ENCODE measurements at places on chromosomes 11 and 22. TPM values are rescaled to one million over a fixed set of nuclear protein-coding genes. Genes with fewer than 3 reads are reported as not detected.

- no peaks in the 10 kb centered on the region for H3K27me3 ChIP-seq
- H3K4me3 ChIP-seq = no peak overlapping the region
- no peaks in the 10 kb centered on the region for H3K36me3 ChIP-seq
- peaks cover 26% of the 10 kb centered on the region for H3K4me1 ChIP-seq
These were observed 6.6 kb downstream of the APOL4 start for GRCh38 chr22:36194971-36195370.

DNA sequence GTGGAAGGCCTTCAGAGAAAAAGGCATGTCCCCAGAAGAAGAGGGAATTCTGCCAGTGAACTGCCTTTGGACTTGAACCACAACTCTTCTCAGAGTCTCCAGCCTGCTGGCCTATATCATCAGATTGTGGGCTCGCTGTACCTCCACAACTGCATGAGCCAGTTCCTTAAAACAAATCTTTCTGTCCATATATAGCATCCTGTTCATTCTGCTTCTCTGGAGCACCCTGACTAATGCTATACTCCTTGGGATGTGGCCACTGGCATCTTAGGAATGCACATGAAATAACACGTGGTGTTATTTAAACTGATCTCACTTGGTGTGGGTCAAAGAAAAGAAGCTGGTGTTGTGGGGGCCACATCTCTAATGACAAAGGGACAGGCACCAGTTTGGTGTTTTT is 58.3 kb upstream of the VSTM5 start:
- DNase-seq = no peak
- no peak overlapping the region for H3K4me3 ChIP-seq
- H3K27ac ChIP-seq = no peak overlapping the region
- H3K27me3 ChIP-seq = no peaks in the 10 kb centered on the region

DNA sequence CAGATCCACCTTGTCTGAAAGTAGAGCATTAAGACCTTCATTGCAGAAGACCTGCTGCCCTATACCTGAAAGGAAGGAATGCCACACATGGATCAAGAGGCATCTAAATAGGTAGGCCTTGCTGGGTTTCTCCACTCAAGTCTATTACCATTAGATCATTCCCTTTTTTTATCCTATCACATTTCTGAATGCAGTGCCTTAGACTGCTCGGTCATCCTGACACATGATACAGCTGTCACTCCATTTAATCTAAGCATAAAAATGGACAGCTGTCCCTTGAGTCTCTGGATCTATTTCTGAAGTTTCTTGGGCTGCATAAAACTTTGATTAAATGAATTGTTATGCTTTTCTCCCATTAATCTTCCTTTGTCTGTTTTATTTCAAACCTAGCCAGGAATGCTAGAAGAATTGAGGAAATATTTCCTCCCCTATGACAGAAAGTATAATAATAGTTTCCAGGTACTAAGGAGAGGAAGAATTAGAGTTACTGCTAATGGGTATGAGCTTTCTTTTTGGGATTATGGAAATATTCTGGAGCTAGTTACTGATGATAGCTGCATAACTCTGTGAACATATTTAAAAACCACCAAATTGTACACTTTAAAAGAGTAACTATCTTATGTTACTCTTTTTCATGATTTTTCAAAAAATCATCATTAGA is 88.0 kb downstream of the DLG2 start:
- peaks cover 3% of the 10 kb centered on the region for H3K36me3 ChIP-seq
- H3K27me3 ChIP-seq = no peaks in the 10 kb centered on the region
- H3K4me3 ChIP-seq = no peak overlapping the region
- H3K4me1 ChIP-seq = no peaks in the 10 kb centered on the region
- no peak for DNase-seq
- no peak overlapping the region for H3K27ac ChIP-seq

DNA sequence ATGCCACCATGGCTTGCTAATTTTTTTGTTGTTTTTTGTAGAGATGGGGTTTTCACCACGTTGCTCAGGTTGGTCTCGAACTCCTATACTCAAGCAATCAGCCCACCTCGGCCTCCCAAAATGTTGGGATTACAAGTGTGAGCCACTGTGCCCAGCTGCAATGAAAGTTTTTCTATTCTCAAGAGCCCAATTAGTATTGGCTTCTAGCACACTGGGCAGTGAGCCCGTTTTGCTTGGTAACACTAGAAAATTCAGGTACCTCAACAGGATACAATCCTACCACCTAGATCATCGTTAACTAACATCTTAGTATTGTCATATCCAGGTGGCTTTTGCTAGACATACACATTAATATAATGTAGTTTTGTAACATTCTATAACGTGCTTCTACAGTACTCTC is 19.0 kb downstream of the SEC14L3 start:
- H3K27ac ChIP-seq = no peak overlapping the region
- no peaks in the 10 kb centered on the region for H3K4me1 ChIP-seq
- no peak overlapping the region for H3K4me3 ChIP-seq
- no peaks in the 10 kb centered on the region for H3K27me3 ChIP-seq

DNA sequence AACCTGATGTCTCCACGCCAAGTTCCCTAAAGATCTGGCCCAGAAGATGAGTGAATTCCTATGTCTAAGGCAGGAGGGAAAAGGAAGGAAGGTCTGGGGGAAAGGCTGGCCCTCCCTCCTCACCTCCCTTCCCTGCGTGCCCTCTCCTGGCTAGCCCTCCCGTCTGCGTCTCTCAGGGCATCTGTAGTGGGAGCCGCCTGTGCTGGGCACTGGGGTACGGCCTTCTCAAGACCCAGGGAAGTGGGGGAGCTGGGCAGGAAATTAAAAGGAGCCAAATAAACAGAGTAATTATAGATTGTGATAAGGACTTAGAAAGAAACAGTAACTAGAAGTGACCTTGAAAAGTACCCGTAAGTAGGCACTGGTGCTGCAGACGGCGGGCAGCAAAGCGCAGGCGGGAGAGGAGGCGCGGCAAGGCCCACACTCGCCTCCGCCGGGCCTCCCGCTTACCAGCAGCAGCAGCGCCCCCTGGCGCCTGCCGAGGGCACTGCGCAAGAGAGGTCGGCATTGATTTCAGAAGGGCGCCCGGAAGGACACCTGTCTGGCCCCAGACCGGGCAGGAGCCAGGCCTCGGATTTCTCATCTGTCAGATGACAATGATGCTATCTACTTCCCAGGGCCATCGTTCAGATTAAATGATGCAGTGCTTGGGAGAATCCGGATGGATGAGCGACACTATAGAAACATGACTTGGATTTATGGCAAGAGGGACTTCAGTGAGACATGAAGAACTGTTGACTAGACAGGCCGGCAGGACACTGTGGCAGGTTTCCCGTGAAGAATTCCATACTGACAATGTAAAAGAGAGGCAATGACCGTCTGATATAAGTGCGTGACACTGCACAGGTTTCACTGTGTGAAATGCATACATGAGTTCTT is 7.3 kb downstream of the KCNJ1 start:
- H3K27ac ChIP-seq = no peak overlapping the region
- H3K4me1 ChIP-seq = peaks cover 10% of the 10 kb centered on the region
- H3K4me3 ChIP-seq = no peak overlapping the region
- no peaks in the 10 kb centered on the region for H3K27me3 ChIP-seq
- peak; percentile 80 for DNase-seq

DNA sequence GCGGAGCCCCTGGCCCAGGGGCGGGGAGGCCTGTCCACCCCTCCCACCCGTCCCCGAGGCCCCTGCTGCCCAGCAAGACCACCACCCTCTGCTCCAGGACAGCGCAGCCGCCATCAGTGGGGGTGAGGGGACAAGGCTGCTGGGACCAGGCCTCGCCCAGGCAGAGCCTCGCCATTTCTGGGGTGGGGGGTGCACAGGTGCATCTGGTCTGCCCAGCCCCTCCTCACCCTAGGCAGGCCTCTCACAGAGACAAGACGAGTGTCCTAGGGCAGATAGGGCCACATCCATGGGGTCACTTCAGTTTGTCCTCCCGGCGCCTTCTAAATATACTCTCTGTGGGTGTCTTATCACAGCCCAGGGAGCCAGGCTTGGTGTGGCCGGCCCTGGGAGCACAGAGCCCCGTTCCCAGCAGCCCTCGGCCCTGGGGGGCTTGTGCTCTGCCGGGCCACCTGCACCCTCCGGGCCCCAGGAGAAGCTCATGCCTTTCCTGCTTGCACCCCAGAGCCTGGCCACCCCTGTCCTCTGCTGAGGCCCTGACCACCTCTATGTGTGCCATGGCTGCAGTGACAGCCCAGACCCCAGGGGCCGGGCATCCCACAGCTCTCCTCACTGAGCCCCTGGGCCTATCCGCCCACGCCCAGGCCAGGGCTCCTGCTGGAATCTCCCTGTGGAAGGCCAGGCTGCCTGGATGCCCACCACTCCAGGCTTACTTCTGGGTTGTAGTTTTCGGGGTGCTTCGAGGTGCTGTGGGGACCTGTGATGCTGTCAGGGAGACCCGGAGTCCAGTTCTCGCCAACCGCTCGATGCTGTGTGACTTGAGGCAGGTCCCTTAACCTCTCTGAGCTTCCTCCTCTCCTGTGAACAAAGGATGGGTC is 70.8 kb downstream of the KCNQ1 start:
- no peak overlapping the region for H3K27ac ChIP-seq
- peaks cover 15% of the 10 kb centered on the region for H3K4me1 ChIP-seq
- no peaks in the 10 kb centered on the region for H3K27me3 ChIP-seq
- no peak for DNase-seq
- H3K36me3 ChIP-seq = no peaks in the 10 kb centered on the region
- H3K4me3 ChIP-seq = no peak overlapping the region

- H3K27ac ChIP-seq = no peak overlapping the region
- H3K36me3 ChIP-seq = no peaks in the 10 kb centered on the region
- H3K4me1 ChIP-seq = no peaks in the 10 kb centered on the region
- no peak for DNase-seq
- no peaks in the 10 kb centered on the region for H3K27me3 ChIP-seq
These were observed 15.8 kb downstream of the C11orf71 start for GRCh38 chr11:114384487-114384886.

DNA sequence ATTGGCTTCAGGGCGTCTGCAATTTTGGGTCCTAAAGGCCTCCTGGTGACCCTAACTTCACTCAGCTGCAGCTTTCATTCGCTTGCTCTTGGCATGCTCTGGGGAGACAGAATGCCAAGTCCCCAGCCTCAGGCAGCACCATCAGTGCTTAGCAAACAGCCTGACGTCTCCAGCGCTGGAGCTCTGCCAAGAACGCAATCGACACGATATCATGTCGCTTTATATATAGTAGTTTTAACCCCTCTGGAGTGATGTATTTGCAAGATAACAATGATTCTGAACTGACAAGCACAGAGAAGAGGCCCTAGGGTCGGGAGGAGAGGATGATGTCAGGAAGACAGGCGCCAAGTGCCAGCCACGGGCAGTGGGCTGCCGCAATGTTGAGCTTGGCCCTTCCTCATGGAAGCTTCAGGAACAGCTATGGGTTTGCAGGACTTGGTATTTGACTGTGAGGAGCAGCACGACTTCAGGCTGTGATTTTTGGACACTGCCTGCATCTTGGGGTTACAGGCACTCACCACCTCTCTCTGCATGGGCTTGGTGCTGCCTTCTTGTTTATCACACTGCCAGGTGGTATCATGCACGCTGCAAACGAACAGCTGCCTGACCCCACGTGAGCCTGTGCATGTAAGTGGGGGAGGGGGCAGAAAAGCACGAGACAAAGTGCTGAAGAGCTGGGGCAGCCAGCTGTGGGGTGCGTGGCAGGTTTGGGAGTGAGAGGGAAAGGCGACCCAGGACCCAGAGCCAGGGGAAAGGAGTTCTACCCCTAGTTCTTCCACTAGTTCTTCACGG is 26.1 kb downstream of the B3GAT1 start:
- H3K36me3 ChIP-seq = no peaks in the 10 kb centered on the region
- H3K4me1 ChIP-seq = no peaks in the 10 kb centered on the region
- H3K4me3 ChIP-seq = no peak overlapping the region
- DNase-seq = no peak
- H3K27ac ChIP-seq = no peak overlapping the region

DNA sequence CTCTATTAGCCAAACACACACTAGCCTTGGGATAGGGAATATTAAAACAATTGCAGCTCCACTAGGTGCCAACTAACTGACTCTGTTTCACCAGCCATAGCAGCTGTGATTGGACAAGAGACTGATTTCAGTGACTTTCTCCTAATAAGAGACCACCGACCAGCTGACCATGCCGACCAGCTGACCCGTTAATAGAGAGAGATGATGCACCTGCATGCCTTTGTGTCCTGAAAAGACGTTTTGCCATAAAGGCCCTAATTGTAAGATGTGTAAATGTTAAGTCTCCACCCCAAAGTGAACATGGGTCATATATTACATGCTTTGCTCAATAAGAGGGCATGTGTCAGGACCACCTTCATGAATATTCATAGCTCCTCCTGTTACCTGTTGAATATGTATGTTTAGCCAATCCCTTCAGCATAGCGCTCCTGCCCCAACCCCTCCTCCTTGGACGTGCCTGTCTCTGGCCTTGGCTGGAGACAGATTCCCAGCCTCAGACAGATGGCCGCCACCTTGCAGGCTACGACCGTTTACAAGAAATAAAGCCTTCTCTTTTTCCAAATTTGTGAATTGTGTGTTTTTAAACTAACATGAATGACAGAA is 1.3 kb upstream of the NADSYN1 start:
- DNase-seq = peak; percentile 50
- peaks cover 10% of the 10 kb centered on the region for H3K36me3 ChIP-seq
- peak overlapping the region; percentile 95 for H3K4me3 ChIP-seq
- H3K27me3 ChIP-seq = no peaks in the 10 kb centered on the region

DNA sequence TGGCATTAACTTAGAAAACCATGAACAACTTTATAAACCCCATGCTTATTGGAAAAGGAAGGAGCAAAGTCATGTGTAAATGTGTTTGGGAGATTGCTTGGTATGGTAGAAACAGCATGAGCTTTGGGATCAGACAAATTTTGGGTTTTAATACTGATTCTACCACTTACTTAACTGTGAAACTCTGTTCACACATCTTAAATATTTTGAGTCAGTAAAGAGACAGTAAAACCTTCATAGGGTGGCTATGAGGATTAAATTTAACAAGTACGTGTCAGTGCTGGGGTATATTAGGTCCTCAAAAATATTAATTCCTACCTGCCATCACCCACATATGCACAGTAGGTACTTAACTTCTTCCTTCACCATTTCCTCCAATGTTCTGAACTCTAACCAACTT is 96.5 kb downstream of the CD44 start:
- peaks cover 32% of the 10 kb centered on the region for H3K4me1 ChIP-seq
- H3K27ac ChIP-seq = no peak overlapping the region
- H3K36me3 ChIP-seq = no peaks in the 10 kb centered on the region
- H3K4me3 ChIP-seq = no peak overlapping the region
- no peaks in the 10 kb centered on the region for H3K27me3 ChIP-seq
- DNase-seq = no peak

GRCh38 chr11:121059605-121060004 is 35.7 kb downstream of the TBCEL start:
- H3K4me1 ChIP-seq = no peaks in the 10 kb centered on the region
- H3K36me3 ChIP-seq = peaks cover 9% of the 10 kb centered on the region
- no peak overlapping the region for H3K4me3 ChIP-seq
- H3K27me3 ChIP-seq = no peaks in the 10 kb centered on the region
- DNase-seq = no peak
- no peak overlapping the region for H3K27ac ChIP-seq

Gene OR8G1
- total RNA-seq = not detected

Gene CD6
- total RNA-seq = 5.6 TPM

Gene LDHAL6A
- total RNA-seq = not detected

Gene LRRN4CL
- total RNA-seq = 0.61 TPM
